ENCODE measurements at places on chromosomes 5 and 9.

GRCh38 chr5:142845954-142846398, 75.8 kb downstream of the ARHGAP26 start:
- no peak for DNase-seq

GRCh38 chr9:34430843-34431437, 27.4 kb downstream of the FAM219A start:
- no peak for DNase-seq

DNA sequence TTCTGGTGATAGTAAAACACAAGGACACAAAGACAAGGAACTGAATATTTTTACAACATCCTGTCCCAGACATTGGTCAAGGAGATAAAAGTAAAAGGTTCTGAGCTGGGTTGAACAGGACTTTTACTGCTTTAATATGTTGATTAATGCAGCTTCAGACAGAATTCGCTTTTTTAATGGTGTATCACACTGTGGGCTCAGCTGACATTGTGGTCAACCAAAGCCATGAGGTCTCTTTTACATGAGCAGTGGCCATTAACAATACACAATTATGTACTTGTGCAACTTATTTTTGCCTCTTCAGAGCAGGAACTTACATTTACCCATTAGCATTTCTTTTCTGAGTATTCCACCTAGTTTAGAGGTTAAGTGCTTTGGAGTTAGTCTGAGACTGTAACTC, 22.8 kb upstream of the ERBIN start:
- DNase-seq: no peak

GRCh38 chr5:173326501-173326960, 1.7 kb downstream of the STC2 start:
- no peak for DNase-seq

DNA sequence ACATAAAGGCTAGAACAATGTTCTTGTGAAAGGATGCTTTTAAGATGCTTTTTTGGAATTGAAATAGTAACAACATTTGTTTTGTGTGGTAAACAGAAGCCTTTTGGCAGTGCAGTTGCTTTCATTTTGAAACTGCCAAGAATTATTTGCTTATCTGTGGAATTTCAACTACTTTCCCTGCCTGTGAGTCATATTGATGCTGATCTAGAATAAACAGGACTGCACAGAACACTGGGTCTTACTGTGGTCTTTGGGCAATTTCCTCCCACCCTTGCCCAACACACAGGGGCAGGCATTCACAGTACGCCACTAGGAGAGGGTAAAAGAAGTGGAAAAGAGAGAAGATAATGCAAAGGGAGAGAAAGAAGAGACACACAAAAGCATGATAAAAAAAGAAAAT, 483.7 kb downstream of the ELAVL2 start:
- DNase-seq: no peak

DNA sequence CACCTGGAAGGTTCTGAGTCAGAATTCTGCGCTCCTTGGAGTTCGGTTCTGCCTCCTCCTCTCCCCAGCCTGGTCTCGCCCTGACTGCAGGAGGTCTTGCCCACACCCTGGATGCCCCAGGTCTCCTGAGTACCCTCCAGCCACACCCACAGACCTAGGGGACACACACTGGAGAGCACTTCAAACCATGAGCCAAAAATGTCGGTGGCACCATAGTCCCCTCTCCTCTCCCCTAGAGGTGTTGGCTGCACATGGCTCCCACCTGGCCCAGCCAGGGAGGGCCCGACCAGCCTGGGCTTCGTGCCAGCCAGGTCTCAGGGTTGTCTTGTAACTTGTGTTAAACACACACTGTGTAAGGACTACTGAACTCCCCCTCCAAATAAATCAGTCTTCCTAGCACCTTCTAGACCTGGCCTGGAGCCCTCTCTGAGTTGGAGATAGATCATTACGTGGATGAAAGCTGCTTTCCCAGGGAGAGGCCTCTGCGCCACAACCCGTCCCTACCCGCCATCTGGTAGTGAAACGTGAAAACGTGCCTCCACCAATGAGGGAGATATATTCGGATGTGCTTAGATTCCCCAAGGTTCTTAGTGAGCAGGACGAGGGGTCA, 49.9 kb upstream of the CTSL start:
- no peak for DNase-seq

DNA sequence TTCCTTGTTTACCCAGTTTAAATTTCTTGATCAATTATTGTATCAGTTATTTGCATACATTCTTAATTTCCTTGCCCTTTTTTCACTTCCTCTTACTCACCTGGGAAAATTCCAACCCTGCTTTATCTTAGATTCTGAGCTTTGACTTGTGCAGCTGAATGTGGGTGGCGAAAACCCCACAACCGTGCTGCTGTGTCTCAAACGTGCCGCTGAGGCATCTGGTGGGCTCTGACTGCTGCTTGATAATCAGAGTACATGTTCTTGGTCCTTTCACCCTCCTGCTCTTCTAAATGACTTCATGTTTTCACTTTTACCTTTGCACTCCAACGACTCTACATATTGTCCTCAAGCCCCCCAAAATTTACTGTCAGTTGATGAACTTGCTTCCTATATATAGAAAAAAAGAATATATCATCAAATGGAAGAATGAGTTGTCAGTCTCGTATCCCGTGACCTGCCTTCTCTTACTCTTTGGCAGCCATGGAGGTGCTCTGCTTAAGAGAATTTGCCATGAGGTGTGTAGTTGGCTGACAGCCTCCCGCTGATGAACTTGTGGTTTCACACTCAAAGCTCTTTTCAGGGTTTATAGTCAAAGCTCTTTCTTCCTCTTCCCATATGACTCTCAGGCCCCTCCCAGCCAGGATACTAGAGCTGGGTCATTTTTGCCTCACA, 14.0 kb upstream of the JAK2 start:
- no peak for DNase-seq

DNA sequence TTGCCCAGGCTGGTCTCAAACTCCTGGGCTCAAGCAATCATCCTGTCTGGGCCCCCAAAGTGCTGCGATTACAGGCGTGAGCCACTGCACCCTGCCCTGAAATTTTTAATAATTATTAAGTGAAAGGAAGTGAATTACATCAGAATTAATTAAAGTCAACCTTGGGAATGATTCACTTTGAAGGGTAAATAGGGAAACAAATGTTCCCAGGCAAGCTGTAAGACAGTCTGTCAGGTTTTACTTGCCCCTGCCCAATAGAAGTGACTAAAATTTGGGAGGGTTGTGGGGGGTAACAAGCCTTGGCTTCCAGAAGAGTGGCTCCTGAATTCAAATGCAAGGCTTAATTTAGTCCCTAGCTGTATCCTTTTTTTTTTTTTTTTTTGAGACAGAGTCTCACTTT, 1.3 kb upstream of the LIX1 start:
- no peak for DNase-seq

GRCh38 chr9:7318920-7319319, 480.7 kb downstream of the DMAC1 start:
- no peak for DNase-seq

- DNase-seq: no peak
These were observed 213.2 kb upstream of the SLC24A2 start for GRCh38 chr9:20002011-20002410.

- DNase-seq: no peak
These were observed 76.6 kb upstream of the ZNF169 start for GRCh38 chr9:94182532-94182931.

DNA sequence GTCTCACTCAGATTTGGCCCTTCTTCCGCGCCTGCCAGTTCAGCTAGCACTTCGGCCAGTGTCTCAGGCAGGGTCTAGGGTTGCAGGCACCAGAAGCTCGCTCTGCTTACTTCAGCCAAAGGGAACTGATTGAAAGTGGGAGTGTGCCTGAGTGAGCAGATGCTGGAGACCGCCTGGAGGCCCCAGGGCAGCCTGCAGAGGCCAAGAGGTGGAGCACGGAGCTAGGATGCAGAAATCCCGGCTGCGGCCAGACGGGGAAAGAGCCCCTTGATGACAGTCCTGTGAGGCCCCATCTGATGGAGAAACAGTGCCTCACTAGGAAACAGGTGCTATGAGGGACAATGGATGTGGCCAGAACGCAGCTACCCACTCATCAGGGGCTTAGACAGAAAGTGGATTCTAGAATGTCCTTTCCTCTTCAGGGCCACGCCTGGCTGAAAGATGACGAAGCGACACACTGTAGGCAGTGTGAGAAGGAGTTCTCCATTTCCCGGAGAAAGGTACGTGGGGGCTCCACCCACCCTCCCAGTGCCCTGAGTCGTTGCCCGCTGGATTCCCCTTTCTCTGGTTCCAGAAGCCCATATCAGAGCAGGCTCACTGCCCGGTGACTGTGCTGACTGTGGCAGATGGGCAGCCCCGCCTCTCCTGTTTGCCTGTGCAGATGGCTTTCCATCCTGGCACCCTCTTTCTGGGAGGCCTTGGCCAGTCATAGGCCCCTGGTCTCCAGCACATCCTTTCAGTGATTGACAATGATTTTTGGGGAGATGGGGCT, 16.1 kb downstream of the HNRNPH1 start:
- no peak for DNase-seq
